ENCODE measurements at places on chromosomes 12 and 14.
A peak's percentile ranks its signal among the peaks of the same experiment; 100 is the strongest.

DNA sequence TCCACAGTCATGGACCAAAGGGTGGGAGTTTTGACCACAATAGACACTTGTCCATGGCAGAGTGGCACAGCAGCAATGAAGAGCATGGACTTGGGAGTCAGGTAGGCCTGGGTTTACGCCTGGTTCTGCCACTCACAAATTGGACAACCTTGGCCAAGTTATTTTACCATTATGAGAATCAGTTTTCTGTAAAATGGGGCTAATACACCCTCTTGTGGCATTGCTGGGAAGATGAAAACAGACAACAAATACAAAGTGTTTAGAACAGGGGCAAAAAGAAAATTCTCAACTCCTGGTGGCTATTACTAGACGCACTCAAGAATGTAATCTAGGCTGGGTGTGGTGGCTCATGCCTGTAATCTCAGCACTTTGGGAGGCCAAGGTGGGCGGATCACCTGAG lies 2.6 kb downstream of the C12orf43 start:
- DNase-seq: no peak

DNA sequence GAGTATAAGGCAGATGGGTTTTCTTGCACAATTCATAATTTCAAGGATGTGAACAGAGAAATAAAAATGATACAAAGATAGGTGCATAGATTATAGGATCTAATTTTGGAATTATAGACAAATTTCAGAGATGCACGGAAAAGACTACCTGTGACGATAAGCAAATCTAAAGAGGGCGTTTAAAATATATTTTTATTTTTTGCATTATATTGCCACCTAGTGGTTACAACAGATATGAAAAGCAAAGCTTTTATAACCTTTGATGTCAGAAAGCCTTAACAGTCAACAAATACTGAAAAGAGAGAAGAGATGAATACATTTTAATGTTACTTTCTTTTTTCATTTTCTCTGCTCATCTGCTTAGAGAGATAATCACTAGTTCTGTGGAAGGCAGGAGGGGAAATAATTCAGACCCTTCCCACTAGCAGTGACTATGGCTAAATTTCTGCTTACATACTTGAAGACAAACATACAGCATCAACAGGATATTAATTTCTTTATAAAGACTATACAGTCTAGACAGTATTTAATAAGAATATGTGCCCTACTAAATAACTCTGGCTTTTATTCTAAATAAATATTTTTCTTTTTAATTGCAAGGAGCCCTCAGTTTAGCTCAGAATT lies 46.3 kb downstream of the NTS start:
- DNase-seq: peak; percentile 32

DNA sequence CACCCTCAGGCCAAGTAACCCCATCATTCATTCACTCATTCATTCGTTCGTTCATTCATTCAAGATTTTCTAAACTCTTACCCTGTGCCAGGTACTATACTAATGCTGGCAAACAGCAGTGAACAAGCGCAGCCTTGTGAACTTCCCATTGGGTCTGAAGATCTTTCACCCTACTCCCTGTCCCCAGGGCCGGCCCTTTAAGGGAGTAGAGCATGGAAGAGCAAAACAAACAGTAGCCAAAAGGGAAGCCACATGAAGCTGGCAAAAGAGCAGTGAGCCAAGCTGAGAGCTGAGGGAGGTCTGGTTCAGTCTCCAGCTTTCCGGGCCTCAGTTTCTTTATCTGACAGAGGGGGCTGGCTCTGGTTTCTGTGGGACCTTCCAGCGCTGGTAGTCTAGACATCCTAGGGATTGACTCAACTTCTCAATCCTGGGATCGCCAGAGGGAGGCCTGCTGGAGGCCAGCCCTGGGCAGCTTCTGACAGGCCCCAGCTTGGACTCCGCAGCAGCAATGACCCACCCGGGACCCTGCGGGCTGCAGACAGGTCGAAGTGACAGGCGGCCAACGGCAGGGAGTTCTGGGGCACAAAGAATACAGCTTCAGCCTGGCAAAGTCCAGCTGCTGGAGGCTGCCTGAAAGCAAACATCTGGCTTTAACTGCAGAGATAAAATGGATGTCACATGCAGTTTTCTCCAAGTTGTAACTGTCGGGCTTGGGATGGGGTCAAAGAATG lies 27.1 kb downstream of the ACTN1 start:
- no peak for DNase-seq

DNA sequence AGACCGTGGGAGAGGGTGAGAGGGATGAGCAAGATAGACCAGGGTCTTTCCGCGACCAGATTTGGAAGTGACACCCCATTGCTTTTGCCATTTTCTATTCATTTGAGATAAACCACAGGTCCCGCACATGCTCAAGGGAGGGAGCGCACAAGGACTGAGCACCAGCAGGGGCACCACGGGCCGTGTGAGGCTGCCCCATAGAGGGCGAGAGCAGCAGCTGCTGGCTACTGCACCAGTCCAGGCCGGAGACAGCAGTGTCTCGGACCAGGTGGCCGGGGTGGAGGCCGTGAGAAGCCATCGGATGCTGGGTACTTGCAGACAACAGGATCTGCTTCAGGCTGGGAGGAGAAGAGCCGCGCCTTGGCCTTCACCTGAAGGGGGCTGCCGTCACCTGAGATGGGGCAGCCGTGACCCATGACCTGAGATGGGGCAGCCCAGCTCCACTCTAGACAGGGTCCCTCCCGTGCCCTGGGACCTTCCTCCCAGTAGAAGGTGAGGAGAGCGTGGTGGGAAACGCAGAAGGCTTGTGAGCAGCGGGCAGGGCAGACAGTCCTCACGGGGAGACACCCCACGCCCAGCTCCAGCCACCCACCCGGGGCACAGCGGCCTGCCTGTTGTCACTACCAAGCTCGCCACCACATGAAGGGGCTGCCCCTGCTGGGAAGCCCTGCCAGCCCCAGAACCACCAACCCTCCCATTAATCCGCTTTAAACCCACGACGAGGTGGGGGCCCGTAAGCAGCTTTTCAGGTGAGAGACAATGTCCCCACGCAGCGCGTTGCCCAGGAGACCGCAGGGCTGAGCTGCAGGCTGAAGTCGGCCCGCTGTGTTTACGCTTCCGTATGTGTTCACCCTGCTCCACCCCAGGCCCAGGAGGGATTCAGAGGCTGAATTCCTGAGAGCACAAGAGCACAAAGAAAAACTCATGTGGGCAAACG lies 61.7 kb upstream of the FBRSL1 start:
- no peak for DNase-seq

DNA sequence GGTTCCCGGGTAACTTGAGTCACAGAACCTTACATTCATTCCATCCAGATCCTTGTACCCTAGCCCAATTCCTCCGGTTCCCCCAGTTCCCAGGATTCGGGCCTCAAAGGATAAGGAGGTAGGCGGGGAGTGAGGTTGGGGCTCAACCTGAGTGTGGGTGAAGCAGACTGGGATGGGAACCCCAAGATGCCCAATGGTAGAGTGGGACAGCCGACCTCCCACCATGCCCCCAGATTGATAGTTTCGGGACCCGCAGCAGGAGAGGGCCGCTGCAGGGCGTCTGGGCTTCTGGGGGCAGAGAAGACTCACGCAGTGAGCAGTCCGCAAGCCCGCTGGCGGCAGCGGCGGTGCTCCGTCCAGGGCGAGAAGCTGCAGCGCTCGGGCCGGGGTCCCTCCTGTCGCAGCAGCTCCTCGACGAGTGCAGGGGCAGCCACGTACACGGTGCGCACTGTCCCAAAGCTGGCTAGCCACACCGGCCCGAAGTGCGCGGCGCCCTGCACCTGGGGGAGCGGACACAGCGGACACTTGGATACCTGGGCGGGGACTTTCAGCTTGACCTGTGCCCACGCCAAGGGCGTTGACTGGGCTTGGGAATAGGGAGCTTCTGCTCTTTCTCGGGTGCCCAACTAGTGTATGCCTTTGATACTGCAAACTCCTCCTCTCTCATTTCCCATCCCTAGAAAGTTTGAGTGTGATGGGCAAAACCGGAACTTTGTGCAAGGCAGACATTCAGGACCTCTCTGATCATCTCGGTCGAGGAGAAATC lies 997 bp downstream of the CYP27B1 start:
- DNase-seq: no peak

- DNase-seq: no peak
Measured at GRCh38 chr14:91606851-91607250, 96.7 kb upstream of the PPP4R3A start.

DNA sequence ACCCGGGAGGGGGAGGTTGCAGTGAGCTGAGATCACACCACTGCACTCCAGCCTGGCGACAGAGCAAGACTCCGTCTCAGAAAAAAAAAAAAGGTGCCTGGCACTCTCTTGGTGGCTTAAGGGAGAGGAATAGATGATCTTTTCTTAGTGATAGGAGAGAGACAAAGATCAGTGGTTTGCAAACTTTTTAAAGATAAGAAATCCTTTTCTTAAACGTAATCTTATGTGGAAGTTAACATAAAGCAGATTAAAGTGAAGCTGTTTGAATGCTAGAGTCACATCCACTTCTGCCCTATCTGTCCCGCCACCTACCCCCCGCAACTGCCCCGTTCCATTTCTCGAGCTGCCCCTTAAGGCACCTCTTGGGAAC lies 6.3 kb upstream of the NINJ2 start:
- DNase-seq: no peak

Data from NCI-H446 treated with DMSO at 0.1 percent for 48 hours (cell line).